T-cell (primary cell): ENCODE measurements at places on chromosomes 2 and 18.

DNA sequence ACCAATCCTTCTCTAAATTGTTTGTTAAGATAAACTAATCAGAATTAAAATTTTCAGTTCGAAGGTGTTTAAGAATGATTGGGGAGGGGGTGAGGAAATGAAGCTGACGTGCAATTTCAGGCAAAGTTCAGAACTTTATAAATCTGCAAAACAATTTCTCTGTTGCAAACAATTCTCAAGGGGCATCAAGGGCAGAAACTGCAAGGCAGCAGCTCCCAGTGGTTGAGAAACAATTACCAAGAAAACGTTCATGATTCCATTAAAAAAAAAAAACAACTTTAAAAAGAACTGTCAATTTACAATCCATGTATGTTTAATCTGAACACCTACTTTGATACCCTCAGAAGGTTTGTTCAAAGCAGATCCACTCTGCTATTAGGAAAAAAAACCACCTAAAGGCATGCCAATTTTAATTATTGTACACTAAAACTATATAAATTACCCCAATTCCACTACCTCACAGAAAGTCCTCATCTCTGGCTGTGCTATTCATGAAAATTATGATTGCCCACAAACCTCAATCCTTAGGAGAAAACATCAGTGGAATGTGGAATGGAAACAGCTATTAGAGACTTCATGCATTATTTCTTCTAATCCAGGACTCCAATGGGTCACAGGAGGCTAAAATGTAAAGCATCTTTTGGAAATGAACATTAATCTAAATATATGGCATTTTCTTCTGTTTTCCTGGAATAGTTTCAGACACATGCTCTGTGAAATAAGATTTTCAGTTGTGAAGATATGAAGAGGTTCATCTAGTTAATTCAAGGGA lies 119.9 kb upstream of the ACVR1C start:
- DNase-seq = no peak

DNA sequence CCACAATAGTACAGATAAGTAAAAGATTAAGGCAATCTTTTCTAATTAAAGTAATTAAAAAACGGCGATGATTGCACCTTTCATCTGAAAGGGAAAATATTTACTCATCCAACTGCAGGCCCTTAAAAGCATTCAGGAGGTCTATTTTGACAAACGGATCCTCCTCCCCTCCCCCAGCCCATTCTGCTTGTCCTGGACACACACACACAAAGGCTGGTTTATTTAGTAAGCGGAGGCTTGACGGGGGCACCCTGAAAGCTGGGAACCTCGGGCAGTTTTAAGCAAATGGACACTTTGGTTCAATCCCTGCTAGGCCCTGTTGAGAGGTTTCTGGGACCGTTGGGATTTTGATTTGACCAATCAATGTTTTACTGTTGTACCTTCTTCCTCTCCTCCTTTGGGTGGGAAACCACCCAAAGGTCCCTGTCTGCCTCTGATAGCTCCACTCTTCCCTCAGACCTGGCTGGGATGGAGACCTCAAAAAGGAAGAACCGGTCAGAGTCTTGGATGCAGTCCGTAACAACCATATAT lies 135.8 kb upstream of the HAAO start:
- no peak for DNase-seq

DNA sequence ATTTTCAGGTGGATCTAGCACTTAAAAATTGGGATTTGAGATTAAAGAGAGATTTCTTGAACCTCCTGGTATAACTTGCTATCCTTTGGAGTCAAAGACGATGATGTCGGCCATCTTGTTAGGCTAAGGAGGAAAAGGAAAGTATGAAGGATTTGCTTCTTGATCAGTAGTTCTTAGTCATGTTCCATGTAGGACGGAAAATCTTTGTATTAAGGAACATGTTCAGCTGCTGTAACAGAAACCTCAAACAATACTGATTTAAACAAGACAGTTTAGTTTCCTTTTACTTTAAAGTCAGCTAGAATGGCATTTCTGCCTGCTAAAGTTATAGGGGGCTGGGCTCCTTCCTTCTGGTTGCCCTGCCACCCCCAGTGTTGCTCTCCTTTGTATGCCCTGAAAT lies 56.4 kb upstream of the MGAT5 start:
- no peak for DNase-seq

DNA sequence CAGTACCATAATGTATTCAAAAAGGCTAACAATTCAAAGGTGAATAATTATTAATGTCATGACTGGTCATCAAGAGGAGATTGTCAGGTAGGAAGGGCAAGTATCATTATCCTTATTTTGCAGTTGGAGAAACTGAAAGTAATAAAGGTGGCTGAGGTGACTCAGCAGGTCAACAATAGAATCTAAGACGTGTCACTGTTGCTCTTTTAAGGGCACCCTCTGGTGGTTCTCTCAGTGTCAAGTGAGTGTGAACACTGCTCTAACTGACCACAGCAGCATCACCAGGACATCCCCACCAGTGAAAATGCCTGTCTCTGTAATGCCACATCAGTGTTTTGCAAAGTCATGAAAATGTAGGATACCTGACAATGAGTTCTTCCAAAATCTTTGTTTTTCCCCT lies 69.7 kb downstream of the DCC start:
- no peak for DNase-seq

GRCh38 chr18:58078889-58079573 lies 35.0 kb downstream of the NEDD4L start:
- DNase-seq = no peak

- no peak for DNase-seq
Observed at GRCh38 chr2:113032737-113033136, 19.9 kb downstream of the IL36B start.

GRCh38 chr2:88865801-88866371 lies 174.4 kb downstream of the RPIA start:
- DNase-seq = no peak

- no peak for DNase-seq
Observed at GRCh38 chr2:86675104-86675503, 45.0 kb upstream of the RMND5A start.

GRCh38 chr2:84457686-84458085 lies 1.4 kb downstream of the SUCLG1 start:
- no peak for DNase-seq

GRCh38 chr18:51721996-51722395 lies 524.5 kb upstream of the MEX3C start:
- DNase-seq = no peak
